ENCODE measurements at places on chromosomes 6 and 20. TPM values are rescaled to one million over a fixed set of nuclear protein-coding genes. Genes with fewer than 3 reads are reported as not detected.

DNA sequence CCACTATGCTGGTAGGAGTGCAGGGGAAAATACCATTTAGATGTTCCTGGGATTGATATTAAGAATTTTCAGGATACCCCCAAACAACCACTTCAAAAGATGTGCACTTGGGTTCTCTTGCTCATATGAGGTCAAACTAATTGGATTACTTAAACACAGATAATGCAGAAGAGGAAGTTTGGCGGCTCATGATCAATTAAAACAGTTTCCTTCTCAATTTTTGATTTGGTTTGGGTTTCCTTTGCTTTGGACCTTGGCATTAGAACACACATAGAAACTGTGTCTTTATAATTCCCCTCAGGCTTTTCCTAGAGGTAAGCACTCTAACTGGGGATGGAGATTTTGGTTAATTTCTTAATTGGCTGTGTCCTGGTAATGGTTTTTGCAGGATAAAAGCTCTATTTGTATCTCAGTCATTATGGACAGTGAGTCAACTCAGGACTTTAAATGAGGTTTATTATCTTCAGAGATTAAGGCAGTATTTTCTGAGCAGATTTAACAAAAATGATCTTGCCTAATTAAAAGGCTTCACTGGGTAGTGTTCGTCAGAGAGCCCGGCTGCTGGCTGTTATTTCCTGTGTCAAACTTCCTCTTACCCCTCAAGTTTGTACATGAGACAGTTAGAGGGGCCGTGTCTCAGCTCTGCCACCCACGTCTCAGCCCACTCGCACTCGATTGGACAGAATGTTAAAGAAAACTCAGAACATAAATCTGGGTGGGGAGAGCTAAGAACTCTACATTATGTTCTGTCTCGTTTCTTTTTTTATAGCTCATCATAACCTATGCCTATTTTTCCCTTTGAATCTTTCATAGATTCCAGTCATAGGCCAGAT, 50.3 kb upstream of the PREP start:
- DNase-seq: peak; percentile 40

DNA sequence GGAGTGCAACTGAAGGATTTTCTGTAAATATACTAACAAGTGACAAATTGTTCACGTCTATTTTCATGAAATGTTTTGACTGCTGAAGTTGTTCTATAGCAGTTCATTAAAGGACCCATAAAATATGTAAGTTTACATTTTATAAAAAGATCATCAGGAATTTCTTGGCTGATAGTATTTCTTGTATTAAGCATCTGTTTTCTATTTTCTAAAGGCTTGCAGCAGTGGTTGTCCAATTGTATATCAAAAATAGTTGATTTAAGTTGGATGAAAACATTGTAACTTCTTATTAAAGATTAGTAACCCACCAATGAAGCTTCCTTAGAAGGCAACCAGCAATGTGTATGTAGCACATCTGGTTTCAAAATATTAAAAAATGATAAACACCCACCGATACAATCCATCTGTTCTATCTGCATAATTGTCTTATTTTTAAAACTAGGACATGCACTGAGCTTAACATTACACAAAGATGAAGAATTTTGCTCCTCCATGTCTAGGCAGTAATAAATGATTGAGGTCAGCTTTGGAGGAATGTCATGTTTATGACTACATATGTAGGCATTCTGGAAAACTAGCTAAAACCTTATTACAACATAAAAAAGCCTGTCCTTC, 301.3 kb upstream of the TCF21 start:
- no peak for DNase-seq

UCKL1 gene
- 29.6 TPM for total RNA-seq

CDK19 gene
- total RNA-seq: 5.2 TPM

- peak; percentile 19 for DNase-seq
Measured at GRCh38 chr6:167799033-167799821, 27.5 kb upstream of the AFDN start.

DNA sequence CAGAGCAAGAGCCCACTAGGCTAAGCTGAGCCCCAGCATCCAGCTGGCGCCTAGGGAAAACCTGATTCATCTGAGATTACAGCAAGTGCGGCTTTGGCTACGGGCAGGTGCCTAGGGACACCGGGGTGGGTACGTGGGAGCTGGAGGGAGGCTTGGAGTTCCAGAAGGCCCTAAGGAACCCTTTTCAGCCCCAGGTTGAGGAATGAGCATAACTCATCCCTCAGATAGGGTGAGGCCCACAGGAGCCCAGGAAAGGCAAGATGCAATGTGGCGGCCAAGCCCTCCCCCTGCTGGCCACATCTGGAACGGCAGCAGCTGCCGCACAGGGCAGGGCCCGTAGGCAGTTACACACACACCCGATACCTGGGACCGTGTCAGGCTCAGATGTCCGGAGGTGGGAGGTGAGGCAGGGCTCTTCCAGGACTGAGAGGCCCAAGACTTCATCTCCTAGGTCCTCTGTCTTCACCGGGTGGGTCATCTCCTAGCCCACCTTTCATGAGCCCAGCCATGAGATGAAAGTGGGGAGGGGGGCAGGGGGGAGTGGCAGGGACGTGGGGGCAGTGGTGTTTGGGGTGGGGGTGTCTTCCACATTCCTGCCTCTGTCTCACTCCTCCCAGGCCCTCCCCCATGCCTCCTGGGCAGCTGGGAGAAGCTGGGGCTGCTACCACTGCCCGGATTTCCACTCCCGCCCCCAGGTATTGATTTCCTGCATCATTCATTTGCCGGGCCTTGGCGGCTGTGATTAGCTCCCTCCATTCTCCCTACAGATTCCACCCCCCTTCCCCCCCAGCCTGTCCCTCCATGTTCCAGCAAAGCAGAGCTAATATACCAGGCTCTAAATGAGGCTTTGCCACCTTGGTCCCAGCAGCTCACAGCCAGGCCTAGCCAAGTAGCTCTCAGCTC, 5.5 kb downstream of the MDGA1 start:
- peak; percentile 55 for DNase-seq

- DNase-seq: no peak
Measured at GRCh38 chr20:44802702-44803101, 7.6 kb downstream of the RIMS4 start.

- DNase-seq: peak; percentile 72
Measured at GRCh38 chr6:150925590-150925928, 60.1 kb downstream of the MTHFD1L start.

DNAH8 gene
- total RNA-seq: not detected

DNA sequence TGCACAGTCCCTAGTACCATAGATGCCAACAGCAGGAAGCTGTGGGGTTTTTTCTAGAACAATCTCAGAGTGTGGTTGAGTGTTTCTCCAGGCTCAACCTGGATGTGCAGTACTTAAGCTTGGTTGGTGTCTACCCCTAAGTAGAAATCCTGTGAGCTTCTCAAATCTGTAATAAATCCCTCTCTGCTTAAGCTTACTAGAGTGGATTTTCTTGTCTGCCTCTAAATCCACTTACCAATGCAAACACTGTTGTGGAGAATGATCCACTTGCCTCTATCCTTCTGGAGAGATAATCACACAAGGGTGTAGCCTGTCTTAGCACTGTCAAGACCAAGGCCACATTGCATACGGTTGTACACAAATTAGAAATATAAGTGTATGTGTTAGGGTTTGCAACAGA, 43.3 kb upstream of the CLIC5 start:
- DNase-seq: no peak

GRCh38 chr20:7773511-7773910, 166.7 kb downstream of the HAO1 start:
- DNase-seq: no peak

DNA sequence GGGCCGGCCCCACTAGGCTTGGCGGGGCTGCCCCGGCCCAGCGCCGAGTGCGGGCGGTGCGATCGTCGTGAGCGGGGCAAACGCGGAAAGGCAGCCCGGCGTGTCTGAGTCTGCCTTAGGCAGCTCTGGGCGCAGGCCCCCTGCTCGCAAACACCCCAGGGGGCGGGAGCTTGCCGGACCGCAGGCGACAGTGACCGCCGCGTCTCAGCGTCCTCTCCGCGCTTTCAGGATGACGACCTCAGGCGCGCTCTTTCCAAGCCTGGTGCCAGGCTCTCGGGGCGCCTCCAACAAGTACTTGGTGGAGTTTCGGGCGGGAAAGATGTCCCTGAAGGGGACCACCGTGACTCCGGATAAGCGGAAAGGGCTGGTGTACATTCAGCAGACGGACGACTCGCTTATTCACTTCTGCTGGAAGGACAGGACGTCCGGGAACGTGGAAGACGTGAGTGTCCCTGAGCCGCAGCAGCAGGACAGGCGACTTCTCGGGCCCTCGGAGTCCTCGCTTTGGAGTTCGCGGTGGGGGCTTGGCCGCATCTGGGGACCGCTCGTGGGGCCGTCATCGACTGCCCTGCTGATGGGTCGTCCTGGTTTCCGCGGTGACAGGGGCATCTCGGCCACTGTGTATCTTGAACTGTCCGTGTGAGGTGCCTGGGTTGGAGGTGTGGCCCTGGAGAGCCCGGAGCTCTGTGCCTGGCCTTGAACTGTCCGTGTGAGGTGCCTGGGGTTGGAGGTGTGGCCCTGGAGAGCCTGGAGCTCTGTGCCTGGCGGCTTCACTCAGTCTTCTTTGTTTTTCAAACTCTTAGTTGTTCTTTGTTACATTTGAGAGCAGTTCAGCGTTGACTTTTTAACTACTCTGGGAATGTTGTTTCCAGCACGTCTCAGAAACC, 786 bp downstream of the ADRM1 start:
- peak; percentile 56 for DNase-seq

- peak; percentile 23 for DNase-seq
Measured at GRCh38 chr20:62642666-62643520, 590 bp downstream of the SLCO4A1 start.

GRCh38 chr6:138597336-138597735, 98.0 kb upstream of the NHSL1 start:
- peak; percentile 65 for DNase-seq

GRCh38 chr20:2708665-2709064, 16.1 kb downstream of the EBF4 start:
- no peak for DNase-seq

DEFB132 gene
- not detected for total RNA-seq

- DNase-seq: no peak
Measured at GRCh38 chr6:126396131-126396530, 56.2 kb downstream of the CENPW start.

CRISP3 gene
- total RNA-seq: not detected

DNA sequence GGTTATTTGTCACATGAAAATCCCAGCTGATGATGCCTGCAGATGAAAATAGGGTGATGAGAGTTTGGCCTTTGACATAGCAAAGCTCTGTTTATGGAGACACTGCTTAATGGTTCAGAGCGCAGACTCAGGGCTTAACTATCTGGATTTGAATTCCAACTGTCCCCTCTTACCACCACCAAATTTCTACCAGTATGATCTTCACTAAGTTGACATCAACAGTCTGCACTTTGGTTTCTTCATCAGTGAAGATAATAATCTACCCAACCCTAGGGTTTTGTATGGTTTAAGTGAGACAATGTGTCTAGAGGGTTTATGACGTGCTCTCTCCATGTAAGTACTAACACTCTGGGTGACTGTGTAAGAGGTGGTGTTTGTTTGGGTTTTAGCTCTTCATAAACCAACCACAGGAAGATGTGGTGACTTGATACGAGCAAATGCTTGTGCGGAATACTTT, 151.4 kb upstream of the TNFAIP3 start:
- no peak for DNase-seq

DNA sequence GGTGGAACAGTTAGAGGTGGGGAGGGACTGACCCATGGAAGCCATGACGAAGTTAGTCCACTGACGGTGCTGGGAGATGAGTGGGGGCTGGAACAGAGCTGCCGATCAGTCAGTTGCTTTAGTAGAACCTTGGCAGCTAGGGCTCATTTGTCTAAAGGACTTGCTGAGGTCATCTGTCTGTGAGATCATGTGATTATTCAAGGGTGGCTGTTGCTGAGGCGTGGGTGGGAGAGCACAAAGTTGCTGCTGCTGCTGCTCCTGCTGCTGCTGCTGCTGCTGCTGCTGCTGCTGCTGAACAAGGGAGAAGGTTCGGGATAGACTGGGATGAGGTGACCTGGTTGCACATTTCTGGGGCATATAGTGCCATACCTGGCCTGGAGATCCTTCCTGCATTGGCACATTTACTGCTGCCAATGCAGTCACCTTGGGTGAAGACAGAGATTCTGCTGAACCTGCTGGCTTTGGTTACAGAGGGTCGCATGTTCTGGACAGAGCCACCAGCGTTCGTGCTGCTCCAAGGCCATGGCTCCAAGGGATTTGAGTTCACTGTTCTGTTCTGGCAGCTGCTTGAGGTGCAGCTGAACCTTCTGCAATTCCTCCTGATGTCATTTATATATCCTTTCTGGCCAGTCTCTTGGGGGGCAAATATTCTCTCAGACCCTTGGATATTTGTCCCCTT, 840.5 kb downstream of the HACE1 start:
- DNase-seq: no peak

DNA sequence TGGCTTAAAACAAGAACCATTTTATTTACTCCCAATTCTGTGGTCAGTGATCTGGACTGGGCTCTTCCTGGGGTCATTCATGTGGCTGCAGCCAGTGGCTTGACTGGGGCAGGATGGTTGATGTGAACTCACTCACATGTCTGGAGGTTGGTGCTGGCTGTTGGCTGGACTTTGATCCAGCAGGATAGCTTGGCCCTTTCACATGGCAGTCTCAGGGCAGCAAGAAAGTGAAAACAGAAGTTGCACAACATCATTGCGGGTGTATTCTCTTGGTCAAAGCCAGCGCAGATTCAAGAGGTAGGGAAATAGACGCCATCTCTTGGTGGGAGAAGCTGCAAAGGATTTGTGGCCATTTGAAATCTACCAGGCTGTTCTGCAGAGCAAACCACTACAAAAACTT, 77.2 kb downstream of the MDGA1 start:
- DNase-seq: no peak

GRCh38 chr6:32886681-32887383, 32.8 kb downstream of the PSMB9 start:
- peak; percentile 40 for DNase-seq

TREM2 gene
- not detected for total RNA-seq

DNA sequence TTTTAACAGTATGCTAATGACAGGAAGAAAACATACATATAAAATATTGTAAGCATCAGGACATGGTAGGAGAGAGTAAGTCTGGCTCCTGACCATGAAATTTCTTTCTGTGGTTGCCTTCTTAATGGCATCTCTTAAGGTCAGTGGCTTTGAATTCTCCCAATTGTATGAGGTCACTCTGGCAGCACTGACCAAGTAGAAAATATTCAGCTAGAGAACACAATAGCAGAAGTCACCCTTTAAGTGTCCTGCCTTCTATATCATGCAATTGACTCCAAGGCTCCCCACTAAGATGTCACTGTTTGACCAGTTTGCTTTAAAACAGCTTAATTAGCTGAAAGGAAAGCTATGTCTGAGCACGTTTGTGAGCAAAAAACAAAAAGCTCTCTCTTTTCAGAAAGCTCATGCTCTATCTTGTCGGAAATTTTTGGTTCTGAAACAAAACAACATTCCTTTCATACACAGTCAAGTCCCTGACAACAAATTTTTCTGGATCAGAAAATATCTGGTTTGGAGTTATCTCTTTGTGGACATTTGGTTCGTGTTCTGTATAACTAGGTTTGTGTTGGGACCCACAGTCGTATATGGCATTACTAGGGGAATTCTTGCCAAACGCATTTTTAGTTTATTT, 120.9 kb upstream of the IFNGR1 start:
- no peak for DNase-seq

DNA sequence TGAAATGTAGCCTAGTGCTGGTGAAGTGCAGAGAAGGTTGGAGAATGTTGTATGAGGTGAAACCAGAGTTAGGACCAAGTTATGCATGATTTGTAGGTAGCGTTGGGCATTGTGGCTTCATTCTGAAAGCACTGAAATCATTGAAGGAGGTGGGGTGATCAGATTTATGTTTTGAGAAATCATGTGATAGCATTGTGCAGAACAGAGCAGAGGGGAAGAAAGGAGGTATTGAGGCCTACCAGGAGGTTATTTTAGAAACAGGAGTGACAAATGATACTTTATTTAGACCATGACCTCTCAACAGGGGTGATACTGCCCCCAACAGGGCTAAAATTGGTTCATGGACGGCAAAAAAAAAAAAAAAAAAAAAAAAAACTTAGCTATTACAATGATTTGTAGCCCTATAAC, 15.6 kb upstream of the HMGN3 start:
- DNase-seq: no peak

CSNK2A1 gene
- total RNA-seq: 74.8 TPM

All from lung microvascular endothelial cell (primary cell).